NCI-H1092 treated with DMSO at 0.1 percent for 48 hours (cell line): ENCODE measurements at places on chromosomes 7 and 10.

- DNase-seq = no peak
Observed at GRCh38 chr10:54843085-54843646, 42.1 kb upstream of the PCDH15 start.

GRCh38 chr10:59279991-59280505 lies 82.3 kb downstream of the FAM13C start:
- DNase-seq = no peak

GRCh38 chr10:114061789-114062188 lies 18.1 kb downstream of the ADRB1 start:
- no peak for DNase-seq

GRCh38 chr10:122847782-122848604 lies 2.3 kb upstream of the CUZD1 start:
- peak; percentile 2 for DNase-seq

DNA sequence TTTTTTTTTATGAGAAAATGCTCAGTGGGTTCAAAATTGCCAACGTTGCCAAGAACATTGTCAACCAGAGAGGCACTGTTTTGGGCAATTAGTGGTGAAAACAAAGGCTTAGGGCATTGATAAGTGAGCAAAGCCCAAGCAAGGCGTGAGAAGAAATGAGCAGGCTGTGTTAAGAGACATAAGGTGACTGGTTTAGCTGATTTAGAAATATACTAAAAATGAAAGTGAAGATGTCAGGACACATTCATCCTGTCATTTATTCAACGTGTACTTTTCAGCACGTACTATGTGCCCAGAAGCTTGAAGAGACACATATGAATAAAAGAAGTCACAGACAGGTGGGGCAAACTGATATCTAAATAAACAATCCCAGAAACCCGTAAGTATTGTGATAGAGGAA lies 31.8 kb downstream of the AOAH start:
- DNase-seq = no peak

GRCh38 chr7:99365318-99366141 lies 9.0 kb upstream of the ARPC1B start:
- no peak for DNase-seq

- DNase-seq = peak; percentile 39
Observed at GRCh38 chr10:79090134-79090803, 21.5 kb downstream of the ZMIZ1 start.

GRCh38 chr7:20151708-20152456 lies 65.3 kb downstream of the MACC1 start:
- DNase-seq = no peak

GRCh38 chr7:127625331-127625730 lies 7.4 kb upstream of the PAX4 start:
- no peak for DNase-seq

DNA sequence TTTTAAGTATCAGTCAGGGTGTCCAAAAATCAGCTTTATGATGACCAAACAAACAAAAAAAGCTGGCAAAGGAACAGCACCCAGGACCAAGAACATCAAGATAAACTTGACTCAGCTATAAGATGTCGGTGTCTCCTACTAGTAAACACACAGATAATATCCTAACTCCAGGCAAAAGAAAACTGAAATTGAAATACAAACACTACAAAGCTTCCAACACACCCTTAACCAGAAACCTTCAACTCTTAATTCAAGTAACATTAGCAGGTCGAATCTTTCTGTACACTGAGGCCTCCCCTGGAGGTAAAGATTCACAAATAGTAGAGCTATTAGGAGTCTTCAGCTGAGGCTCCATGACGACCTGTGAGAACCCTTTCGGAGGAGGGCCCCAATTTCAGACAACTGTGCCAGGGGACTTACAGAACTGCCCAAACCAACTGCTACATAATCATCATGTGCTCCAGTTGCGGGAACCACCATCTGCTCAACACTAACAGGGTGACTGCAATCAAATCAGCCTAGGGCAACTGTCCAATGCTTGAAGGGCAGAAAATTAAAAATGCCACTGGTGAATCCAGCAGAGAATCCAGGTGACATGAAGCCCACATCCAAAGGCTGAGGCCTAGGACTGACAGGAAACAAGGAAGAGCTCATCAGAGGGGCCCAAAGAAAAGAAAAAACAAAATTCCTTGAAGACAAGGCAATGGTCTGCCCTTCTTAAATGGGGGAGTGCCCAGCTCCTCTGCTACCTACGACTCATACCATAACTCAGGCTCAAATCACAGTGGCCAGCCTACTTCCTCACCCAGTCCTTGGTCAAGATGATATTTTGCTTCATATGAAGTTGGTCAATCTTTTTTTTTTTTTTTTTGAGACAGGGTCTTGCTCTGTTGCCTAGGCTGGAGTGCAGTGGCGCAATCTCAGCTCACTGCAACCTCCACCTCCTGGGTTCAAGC lies 20.0 kb downstream of the XPNPEP1 start:
- DNase-seq = peak; percentile 8

DNA sequence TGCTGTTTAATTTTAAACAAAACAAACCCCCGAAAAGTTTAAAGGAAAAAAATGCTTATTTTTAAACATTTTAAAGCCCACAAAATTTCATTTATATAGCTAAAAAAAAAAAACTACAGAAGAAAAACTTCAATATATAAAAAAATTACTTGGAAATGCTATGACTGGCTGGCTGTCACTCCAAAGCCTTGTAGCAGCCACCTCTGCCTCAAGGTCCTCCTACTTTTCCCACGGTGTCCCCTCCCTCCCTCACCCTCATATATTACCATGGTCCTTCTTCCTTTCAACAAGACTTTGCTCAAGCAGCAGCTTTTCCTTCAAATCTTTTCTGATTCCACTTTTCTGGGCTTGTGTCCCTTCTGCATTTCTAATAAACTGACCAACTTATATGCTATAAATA lies 122.0 kb downstream of the TPK1 start:
- DNase-seq = no peak

DNA sequence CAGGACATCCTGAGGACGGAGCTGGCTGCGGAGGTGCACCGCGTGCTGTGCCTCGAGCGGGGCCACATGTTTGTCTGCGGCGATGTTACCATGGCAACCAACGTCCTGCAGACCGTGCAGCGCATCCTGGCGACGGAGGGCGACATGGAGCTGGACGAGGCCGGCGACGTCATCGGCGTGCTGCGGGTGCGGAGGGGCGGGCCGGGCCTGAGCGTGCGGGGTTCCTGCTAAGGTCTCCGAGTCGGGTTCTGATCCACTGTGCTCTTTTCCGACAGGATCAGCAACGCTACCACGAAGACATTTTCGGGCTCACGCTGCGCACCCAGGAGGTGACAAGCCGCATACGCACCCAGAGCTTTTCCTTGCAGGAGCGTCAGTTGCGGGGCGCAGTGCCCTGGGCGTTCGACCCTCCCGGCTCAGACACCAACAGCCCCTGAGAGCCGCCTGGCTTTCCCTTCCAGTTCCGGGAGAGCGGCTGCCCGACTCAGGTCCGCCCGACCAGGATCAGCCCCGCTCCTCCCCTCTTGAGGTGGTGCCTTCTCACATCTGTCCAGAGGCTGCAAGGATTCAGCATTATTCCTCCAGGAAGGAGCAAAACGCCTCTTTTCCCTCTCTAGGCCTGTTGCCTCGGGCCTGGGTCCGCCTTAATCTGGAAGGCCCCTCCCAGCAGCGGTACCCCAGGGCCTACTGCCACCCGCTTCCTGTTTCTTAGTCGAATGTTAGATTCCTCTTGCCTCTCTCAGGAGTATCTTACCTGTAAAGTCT lies 10.4 kb downstream of the ATG9B start:
- DNase-seq = peak; percentile 52

- no peak for DNase-seq
Observed at GRCh38 chr7:128236924-128237586, 4.0 kb upstream of the LEP start.

- DNase-seq = no peak
Observed at GRCh38 chr10:132685101-132685891, 100.7 kb downstream of the NKX6-2 start.

DNA sequence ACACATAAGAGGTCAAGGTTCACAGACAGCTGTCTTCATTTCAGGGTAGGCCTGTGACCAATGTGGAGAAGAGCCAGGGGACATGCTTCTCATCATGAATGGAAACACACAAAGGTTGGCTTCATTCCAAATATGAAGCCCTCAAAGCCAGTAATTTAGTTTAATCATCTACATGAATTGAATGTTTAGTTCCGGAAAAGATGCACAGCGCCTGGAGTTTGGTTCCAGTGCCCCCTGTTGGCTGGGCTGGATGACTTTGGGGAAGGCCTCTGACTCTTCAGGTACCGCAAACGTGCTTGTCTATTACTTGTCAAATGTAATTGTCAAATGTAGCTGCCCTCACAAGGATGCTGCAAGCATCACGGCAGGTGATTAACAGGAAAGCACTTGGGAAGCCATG lies 130.7 kb downstream of the ADRA2A start:
- DNase-seq = no peak

GRCh38 chr7:150830937-150831336 lies 21.4 kb upstream of the AOC1 start:
- DNase-seq = peak; percentile 59

DNA sequence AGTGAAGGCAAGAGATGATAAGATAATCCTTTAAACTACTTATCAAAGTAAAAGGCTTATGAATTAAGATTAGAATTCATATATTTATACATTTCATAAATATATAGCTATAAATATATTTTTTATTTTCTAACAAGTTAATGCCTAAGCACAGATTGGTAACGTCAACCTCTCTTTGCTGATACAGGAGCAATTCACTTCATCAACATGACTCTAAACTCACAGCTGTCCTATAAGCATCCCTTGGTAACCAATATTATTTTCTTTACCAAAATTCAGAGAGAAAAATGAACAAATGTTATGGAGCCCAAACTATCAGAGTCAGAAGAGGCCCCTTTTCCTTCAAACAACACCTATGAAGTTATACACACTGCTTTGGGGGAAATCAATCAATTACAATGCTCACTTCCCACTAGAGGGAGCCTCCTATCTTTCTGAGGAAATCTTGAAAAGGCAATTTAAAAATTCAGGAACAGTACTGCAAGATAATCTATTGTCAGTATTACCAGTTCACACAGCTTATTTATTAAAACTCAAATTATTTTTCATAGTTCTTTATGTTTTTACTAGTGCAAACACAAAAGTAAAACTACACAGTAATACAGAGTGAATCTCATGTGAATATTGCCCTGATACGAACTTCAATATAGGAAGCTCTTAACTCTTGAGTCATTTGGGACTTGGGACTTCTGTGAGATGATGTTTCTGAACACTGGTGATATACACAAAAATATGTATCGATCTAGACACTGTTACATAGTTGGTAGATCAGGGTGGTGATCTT lies 51.0 kb upstream of the NOBOX start:
- DNase-seq = no peak

GRCh38 chr10:127198307-127198706 lies 1.9 kb upstream of the INSYN2A start:
- peak; percentile 26 for DNase-seq
